ENCODE measurements at places on chromosomes 12 and 14.

GRCh38 chr12:25101092-25101445 lies 93.9 kb downstream of the DNAI7 start:
- DNase-seq: no peak

GRCh38 chr12:104329707-104330532 lies 26.4 kb downstream of the EID3 start:
- no peak for DNase-seq

GRCh38 chr14:31060253-31060875 lies 34.2 kb upstream of the STRN3 start:
- no peak for DNase-seq

- DNase-seq: no peak
Measured at GRCh38 chr12:17992002-17992656, 97.9 kb downstream of the RERGL start.

- peak; percentile 34 for DNase-seq
Measured at GRCh38 chr14:102510616-102511520, 1.3 kb upstream of the ANKRD9 start.

GRCh38 chr14:34971801-34972200 lies 11.0 kb upstream of the SRP54 start:
- no peak for DNase-seq

DNA sequence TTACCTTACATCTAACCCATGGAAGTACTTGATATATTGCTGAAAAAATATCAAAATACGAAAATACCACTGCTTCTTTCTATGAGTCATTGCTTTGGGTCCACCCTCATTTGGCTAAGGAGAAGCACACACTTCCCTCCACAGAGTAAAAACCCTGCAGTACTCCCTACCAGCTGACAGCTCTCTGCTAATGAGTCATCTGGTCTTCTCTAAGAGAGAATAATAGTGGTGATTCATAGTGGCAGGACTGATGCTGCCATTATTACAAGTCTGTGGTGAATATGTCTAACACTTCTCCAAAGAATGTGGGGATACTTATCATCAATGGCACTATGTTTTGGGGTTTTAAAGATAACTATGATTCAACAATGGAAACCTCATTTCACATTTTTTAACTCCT lies 90.7 kb downstream of the PPFIA2 start:
- DNase-seq: no peak

DNA sequence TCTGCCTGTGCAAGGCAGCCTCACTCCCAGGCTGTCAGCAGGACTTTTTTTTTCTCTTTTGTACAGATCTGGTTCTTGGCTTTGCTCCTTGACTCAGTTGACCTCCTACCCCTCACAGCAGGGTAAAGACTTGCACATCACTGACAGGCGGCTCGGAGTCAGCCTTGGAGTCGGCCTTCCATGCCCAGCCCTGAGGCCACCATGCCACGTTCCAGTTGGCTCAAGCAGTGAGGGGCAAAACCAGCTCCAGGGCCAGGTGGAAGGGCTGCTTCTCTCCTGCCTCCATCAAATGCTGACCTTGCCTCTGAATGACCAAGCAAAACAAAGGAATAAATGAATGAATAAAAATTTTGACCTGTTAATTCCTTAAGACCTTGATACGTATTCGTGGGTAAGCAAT lies 27.6 kb downstream of the JAG2 start:
- no peak for DNase-seq

- peak; percentile 51 for DNase-seq
Measured at GRCh38 chr12:124764451-124764850, 99.2 kb downstream of the SCARB1 start.

DNA sequence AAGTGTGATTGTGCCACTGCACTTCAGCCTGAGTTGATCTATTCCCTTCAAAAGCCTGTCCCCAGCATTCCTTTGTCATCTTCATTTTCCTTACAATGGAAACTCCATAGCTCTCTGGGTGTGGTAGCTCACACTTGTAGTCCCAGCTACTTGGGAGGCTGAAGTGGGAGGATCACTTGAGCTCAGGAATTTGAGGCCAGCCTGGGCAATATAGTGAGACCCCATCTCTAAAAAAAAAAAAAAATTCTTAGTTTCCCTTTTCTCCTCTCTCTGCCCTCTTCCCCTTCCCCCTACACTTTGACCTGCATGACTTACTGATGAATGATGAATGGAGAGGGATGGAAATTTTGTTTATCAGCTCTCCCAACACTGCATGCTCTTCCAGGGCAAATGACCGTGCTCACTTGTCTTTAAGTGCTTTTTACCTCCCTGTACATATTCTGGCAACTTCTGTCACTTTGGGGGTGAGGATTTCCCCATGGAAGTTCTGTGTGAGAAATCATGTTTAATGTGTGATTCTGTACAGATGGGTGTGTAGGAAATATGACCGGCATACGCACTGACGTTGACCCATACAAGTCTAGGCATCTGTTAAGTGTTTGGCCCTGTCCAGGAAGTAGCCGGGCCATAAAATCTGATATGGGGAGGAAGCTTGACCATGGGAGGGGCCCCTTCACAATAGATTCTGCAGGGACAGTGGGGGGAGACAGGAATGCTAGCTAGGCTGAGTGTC lies 65.4 kb downstream of the ZFP36L1 start:
- DNase-seq: no peak

- no peak for DNase-seq
Measured at GRCh38 chr14:34501004-34501580, 38.4 kb downstream of the EAPP start.

- DNase-seq: no peak
Measured at GRCh38 chr12:101172316-101172715, 37.7 kb downstream of the SLC5A8 start.

DNA sequence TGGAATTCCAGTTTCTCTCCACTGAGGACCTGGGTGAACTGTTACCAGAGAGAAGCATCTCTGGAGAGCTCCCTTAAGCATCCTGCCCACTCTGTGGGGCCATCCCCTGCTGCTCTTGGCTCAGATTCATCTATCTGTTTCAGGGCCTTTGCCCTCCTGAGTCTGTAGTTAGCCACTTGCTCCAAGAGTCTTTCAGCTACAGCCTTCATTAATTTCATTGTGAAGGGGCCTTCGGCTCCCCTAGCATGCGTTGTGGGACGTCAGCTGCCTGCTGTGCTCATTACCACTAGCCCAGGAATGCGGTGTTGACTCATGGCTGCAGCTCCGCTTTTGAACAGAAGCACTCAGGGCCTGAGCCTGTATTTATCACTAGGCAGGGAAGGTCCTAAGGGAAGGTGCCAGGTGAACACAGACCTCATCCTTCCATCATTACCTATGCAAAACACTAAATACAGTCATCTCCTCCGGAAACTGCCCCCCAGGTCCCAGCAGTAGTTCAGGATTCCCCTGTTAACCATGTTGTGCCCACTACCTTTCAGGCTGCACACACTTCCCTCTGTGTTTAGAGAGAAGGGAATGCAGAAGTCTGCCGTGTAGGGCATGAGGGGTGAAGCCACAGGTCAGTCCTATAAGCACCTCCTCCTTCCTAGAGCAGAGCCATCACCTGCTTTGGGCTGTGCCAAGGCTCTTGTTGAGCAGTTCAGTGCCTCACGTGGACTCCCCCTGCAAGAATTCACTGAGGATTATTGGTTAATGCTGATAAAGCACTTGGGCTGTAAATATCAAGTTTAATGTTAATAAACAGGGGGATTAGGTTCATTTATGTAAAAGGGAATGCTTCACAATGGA lies 191.4 kb downstream of the CACNA1C start:
- no peak for DNase-seq

DNA sequence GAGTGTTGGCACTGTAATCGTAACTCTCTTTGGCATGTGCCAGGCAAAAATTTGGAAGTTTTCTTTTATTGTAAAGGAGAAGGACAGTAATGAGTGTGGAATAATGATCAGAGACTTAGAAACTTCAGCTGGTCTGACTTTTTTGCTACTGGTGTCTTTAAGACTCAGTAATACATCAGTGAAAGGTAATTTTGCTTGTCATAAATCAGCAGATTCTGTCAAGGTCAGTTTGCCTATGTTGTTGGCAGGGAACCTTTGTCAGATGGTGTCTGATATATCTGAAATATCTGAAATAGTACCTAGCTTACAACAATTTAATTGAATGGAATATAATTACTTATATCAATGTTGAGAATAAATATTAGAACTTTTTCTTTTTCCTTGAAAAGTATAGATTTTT lies 516.9 kb downstream of the LRFN5 start:
- no peak for DNase-seq

GRCh38 chr12:107642240-107642639 lies 43.4 kb upstream of the PWP1 start:
- no peak for DNase-seq

- no peak for DNase-seq
Measured at GRCh38 chr14:90811641-90812040, 4.6 kb downstream of the TTC7B start.
